SW 1271 (cell line): ENCODE measurements at places on chromosomes 2 and 18.

GRCh38 chr18:5865521-5865920 is 29.8 kb downstream of the TMEM200C start:
- DNase-seq = no peak

GRCh38 chr2:177225965-177226360 is 13.4 kb downstream of the HNRNPA3 start:
- DNase-seq = no peak

DNA sequence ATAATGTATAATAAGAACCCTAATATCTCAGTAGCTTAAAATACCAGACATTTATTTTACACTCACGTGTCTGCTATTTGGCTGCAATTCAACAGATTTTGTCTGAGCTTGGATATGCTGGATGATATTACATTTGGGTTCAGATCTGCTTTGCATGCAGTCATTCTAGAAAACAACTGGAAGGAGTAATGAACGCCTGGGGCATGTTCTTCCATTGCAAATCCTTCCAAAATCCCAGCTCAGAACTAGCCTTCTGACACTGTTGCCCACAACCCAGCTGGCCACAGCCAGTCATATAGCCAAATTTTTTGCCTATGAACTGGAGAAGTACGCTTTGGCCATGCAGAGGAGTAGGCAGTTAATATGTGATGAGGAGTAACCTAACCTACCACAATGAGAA is 597.8 kb upstream of the VRK2 start:
- no peak for DNase-seq

GRCh38 chr2:223062396-223062795 is 10.4 kb downstream of the KCNE4 start:
- DNase-seq = no peak

DNA sequence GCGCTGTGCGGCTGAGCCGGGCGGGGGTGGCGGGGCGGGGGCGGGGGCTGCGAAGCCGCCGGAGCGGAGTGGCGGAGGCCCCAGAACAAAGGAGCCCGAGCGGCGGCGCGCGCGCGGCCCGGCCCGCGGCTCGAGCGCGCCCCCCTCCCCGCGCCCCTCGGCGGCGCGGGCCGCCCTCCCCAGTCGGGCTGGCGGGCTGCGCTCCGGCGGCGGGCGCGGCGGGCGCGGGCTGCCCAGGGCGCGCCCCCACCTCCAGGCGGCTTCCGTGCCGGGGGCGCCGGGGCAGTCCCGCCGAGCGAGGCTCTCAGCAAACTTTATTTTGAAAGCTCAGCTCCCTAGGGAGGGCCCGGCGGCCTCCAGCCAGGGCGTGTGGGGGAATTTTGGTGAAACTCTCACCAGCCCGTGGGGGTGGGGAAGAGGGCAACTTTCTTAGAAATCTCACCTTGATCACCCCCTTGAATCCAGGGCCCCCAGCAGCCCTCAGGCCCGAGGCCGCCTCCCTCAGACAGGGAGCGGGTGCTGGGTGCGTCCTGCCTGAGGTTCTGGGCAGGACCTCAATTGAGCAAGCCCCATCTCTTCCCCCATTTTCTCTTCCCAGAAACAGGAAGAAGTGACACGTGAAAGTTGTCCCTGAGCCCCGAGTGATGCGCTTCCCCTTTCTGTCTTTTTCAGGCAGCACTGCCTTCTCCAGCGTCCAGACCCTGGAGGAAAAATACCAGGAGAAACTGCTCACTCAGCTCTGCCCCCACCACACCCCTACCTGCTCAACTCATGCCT is 786 bp downstream of the TET3 start:
- DNase-seq = no peak

- DNase-seq = no peak
These were observed 98.5 kb downstream of the MYOM1 start for GRCh38 chr18:3121259-3121658.

DNA sequence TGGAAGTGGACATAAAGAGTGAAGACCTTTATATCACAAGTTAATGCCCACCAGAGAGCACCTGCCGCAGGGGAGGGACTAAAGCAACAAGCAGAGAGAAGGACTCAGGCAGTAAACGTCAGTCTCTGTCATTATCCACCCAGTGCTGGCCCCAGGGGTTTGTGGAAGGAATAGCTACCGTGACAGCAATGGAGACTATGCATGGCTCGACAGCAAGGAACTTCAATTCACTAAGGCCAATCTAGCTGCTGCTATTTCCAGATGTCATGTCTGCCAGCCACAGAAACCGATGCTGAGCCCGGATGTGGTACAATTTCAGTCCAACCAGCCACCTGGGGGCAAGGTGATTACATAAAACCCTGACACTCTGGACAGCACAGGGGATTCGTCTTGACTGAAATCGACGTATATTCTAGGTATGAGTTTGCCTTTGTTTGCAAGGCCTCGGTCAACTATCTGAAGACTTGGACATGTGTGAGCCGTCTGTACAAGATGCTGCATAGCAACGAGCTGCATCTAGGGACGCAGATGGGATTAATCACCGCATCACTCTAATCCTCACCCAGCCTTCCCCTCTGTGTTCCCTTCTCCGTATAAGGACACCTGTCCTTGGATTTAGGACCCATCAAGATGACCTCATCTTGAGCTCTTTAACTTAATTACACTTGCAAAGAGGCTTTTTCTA is 154.1 kb upstream of the SH3BP4 start:
- no peak for DNase-seq

GRCh38 chr2:49225126-49225525 is 70.8 kb upstream of the FSHR start:
- no peak for DNase-seq

DNA sequence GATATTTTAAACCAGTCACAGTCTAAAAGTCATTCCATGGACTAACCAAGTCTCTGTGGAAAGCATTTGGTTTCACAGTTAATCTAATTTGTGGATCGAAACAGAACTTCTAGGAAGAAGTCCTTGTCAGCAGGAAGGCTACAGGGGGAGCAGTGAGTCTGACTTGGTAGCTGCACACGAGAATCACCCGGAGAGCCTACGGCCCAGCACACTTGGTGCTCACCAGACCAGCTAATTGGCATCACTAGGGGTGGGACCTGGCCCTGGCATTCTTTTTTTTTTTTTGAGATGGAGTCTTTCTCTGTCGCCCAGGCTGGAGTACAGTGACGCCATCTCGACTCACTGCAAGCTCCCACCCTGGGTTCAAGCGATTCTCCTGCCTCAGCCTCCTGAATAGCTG is 97.7 kb downstream of the ZNF532 start:
- no peak for DNase-seq

DNA sequence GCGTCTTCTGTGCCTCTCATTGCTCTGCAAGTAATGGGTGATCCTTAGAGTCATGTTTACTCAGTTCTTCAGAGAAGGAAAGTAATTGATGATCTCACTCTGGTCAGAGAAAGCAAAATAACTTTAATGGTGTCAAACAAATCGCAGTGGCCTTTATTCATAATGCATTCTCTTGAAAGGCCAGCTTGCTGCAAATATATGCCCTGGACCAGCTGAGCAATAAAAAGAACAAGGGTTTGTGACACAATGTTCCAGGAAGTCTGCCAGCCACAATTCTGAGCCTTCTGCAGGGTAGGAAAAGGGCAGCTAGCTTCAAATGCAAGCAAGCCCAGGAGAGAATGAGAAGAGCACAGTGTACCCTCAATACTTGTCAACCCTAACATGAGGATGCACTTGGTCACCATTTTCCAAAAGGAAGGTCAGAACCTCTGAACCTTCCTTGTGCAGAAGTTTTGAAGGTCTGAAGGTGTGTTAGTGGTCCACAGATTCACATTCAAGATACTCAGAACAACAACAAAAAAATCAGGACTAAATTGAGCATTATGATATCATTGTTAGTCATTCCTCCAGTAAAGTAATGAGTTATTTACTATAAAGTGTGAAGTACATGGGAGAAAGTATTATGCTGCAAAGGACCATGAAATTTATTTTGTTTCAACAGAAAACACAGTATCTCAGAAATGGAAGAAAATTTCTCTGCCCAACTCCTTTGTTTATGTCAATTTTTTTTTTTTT is 355.6 kb downstream of the PAX3 start:
- no peak for DNase-seq

- DNase-seq = peak; percentile 37
These were observed 9.0 kb upstream of the CTIF start for GRCh38 chr18:48529796-48530195.

GRCh38 chr2:203710952-203711351 is 4.5 kb downstream of the CD28 start:
- DNase-seq = no peak

DNA sequence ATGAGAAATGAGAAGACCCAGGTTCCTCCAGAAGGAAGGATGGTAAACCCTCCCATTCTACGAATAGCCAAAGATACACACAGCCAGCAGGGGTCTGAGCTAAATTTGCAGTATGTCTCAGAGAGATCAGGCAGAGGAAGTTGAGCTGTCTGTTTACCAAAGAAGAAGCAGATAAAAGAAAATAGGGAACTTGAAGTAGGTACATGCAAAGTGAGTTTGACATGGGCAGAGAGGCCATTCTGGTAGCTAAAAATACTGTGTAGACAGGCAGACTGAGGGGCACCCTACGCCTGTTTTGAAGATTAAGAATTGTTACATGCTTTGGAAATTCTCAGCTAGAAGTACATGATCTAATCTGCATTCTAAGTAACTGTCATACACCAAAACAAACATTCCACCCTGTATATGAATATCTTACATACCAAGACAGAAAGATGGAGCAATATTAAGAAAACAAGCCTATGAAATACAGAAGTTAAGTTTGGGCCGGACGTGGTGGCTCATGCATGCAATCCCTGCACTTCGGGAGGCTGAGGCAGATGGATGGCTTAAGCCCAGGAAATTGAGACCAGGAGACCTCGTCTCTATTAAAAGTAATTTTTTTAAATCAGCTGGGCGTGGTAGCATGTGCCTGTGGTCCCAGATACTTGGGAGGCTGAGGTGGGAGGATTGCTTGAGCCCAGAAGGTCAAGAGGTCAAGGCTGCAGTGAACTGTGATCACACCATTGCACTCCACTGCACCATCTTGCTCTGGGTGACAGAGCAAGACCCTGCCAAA is 157.9 kb downstream of the ANKRD44 start:
- peak; percentile 28 for DNase-seq

- DNase-seq = peak; percentile 76
These were observed 76.4 kb downstream of the AP1S3 start for GRCh38 chr2:223760838-223761502.

DNA sequence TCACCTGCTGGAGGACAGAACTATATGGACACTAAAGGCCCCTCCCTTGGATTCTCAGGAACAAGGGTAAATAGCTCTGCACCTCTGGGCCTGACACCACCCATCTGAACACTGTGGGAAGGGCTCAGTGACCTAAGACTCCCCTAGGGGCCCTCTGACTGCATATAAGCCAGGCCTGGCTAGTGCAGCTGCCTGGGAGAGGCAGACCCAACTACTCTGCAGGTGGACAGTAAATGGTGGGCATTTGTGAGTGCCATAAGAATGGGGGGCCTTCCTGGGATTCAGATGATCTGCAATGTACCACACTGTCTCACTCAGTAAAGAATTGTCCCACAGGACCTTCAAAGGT is 11.2 kb upstream of the WIPF1 start:
- no peak for DNase-seq

GRCh38 chr2:216501854-216502253 is 3.2 kb downstream of the RPL37A start:
- no peak for DNase-seq

- DNase-seq = no peak
These were observed 98.9 kb upstream of the OTOS start for GRCh38 chr2:240239325-240239724.

GRCh38 chr2:161049559-161049958 is 110.7 kb upstream of the TANK start:
- no peak for DNase-seq

- DNase-seq = peak; percentile 58
These were observed 59.4 kb downstream of the HK2 start for GRCh38 chr2:74893332-74893731.
